ENCODE measurements at places on chromosomes 5 and 9. TPM values are rescaled to one million over a fixed set of nuclear protein-coding genes. Genes with fewer than 3 reads are reported as not detected.

CXXC5 gene
- total RNA-seq: 92.9 TPM

GKAP1 gene
- 28.3 TPM for total RNA-seq

ACER2 gene
- total RNA-seq: 8.0 TPM

SMARCA2 gene
- total RNA-seq: 314 TPM

KIF12 gene
- 4.6 TPM for total RNA-seq

TSLP gene
- 0.22 TPM for total RNA-seq
